SK-N-DZ (cell line): ENCODE measurements at places on chromosomes 12 and 14.

DNA sequence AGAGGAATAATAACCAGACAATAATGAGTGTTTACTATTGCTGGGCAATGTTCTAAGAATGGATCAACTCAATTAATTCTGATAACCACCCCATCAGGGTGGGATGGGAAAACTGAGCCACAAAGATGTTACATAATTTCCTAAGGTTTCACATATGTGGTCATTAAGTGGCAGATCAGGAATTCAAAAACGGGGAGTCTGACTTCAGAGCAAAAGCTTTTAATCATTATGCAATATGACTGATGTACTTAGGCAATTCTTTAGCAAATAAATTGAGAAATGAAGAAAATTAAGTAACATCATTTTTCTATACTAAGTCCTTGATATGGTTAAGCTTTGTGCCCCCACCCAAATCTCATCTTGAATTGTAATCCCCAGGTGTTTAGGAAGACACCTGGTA is 53.4 kb downstream of the PLCZ1 start:
- no peak for DNase-seq

GRCh38 chr12:122963941-122964265 is 2.4 kb downstream of the ABCB9 start:
- DNase-seq: no peak

GRCh38 chr12:126369487-126370463 is 1304.5 kb downstream of the AACS start:
- DNase-seq: no peak

GRCh38 chr12:102249079-102249841 is 51.6 kb upstream of the PMCH start:
- DNase-seq: no peak

DNA sequence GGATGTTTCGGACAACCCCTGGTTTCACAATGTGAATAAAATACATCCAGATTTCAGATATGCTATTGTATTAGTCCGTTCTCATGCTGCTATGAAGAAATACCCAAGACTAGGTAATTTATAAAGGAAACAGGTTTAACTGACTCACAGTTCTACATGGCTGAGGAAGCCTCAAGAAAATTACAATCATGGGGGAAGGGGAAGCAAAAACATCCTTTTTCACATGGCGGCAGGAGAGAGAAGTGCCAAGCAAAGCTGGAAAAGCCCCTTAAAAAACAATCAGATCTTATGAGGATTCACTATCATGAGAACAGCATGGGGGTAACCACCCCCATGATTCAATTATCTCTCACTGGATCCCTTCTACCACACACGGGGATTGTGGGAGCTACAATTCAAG is 451.7 kb downstream of the MDGA2 start:
- DNase-seq: no peak

DNA sequence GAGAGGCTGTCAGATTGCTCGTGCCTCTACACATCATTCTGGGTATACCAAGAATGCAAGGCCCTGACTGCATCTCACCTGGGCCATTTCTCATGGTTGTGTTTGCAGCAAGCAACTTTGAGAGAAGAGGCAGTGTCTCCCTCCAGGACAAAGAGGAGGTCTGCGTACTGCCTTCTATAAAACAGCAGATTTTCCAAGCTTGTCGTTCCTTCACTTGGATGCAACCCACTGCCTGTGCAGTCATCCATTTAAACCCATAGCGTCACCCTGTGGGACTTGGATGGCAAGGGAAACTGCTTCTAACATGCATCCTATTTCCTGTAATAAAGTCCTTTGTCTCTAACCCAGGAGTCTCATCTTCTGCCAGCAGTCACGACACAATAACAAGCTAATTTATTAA is 1.3 kb downstream of the POMT2 start:
- no peak for DNase-seq
